ENCODE measurements at places on chromosomes 5 and 9.

DNA sequence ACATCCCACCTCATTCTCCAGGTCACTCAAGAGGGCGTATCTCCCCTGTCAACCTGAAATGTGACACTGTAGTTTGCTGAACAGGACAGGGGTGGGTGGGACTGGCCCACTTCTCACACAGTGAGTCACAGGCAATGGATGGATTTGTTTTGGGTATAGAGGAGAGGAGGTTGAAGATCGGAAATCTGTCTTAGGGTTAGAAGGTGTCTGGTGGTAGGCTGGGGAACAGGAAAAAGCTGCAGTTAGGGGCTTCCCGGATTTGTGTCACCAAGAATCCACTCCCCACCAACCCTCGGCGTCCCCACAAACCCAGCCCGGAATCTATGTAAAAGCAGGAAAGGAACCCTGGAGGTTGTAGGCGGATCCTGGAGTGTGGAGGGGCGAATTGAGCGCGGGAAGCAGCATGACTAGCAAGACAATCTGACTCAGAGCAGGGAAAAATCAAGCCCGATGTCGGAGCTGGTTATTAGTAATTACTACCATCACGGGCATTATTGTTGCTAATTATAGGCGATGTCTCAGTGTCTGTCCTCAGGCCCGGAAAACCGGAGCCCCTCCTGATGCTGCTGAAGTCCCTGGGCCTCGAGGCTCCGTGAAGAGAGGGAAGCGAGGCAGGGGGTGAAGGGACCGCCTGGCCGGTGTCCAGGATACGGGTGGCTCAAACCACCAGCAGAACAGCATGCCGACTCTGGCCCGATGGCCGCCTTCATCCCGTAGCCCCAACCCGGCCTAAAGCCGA is 1.7 kb upstream of the IRX1 start:
- H3K27ac ChIP-seq, result no peak overlapping the region
- DNase-seq, result no peak
- no peak overlapping the region for H3K4me3 ChIP-seq
- H3K36me3 ChIP-seq, result no peaks in the 10 kb centered on the region
- peaks cover 9% of the 10 kb centered on the region for H3K27me3 ChIP-seq
- peaks cover 2% of the 10 kb centered on the region for H3K4me1 ChIP-seq

DNA sequence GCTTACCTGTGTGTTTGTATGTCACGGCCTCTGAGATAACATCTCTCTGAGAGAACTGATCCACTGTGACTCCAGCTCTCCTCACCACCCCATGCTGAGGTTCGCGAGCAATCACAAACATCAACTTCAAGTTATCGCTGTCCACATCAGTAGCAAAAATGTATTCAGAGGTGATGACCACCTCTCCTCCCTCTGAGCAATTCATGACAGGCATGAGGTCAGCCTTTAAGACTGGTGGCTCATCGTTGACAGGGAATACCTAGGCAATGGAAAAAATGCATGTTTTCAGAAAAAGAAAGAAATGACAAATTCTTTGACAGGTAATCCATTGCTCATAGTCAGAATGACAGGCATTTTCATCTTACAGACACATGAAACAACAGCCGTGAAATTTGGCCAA is 90.3 kb upstream of the CER1 start:
- no peak overlapping the region for H3K27ac ChIP-seq
- DNase-seq, result no peak
- no peak overlapping the region for H3K4me3 ChIP-seq
- no peaks in the 10 kb centered on the region for H3K4me1 ChIP-seq
- H3K36me3 ChIP-seq, result no peaks in the 10 kb centered on the region

- DNase-seq, result no peak
- no peaks in the 10 kb centered on the region for H3K36me3 ChIP-seq
- no peaks in the 10 kb centered on the region for H3K27me3 ChIP-seq
- H3K27ac ChIP-seq, result no peak overlapping the region
- no peak overlapping the region for H3K4me3 ChIP-seq
These were observed 90.4 kb downstream of the ZNF608 start for GRCh38 chr5:124655921-124656511.

GRCh38 chr9:113912816-113913215 is 36.7 kb downstream of the ZNF618 start:
- no peak overlapping the region for H3K27ac ChIP-seq
- no peaks in the 10 kb centered on the region for H3K4me1 ChIP-seq
- H3K36me3 ChIP-seq, result no peaks in the 10 kb centered on the region
- no peak overlapping the region for H3K4me3 ChIP-seq
- DNase-seq, result no peak

GRCh38 chr9:107358986-107359385 is 75.9 kb downstream of the RAD23B start:
- H3K4me3 ChIP-seq, result no peak overlapping the region
- DNase-seq, result no peak
- no peaks in the 10 kb centered on the region for H3K36me3 ChIP-seq
- H3K27ac ChIP-seq, result no peak overlapping the region
- H3K4me1 ChIP-seq, result peaks cover 4% of the 10 kb centered on the region
- peaks cover 7% of the 10 kb centered on the region for H3K27me3 ChIP-seq

DNA sequence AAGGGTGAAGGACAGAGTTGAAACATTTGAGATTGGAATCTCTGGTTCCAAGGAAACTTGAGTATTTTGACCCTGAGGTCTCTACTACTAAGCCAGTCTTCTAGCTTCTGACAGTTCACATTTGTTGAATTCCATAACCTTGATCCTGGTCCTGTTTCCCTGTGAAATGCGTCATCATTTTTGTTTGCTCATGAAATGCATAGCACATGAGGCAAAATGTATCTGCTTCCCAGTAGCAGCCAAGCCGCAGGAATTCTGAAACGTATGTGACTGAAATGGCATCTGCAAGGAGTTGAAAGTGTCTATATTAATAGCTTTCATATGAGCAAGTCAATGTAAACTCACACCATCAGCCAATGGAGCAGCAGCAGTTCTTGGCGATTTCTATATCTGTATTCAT is 307.9 kb downstream of the CSNK1G3 start:
- H3K36me3 ChIP-seq, result peaks cover 2% of the 10 kb centered on the region
- no peak overlapping the region for H3K27ac ChIP-seq
- H3K27me3 ChIP-seq, result peaks cover 6% of the 10 kb centered on the region
- no peak for DNase-seq
- no peak overlapping the region for H3K4me3 ChIP-seq

DNA sequence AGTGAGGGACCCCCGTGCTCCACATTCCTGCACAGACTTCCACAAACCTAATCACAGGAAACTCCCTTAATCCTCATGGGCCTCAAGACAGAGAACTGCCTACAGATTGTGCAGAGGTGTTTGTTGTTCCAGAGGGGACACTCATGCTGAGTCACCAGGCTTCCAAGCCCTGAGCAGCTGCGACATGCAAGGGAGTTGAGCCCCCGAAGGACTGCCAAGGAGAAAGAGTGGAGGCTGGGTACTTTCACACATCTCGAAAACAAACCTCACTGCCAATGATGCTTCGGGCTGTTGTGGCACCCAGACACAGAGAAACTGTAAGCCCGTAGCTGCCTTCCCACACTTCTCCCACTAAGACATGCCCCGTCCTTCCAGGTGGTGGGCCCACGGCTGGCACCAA is 480.8 kb downstream of the CDH12 start:
- no peaks in the 10 kb centered on the region for H3K4me1 ChIP-seq
- H3K4me3 ChIP-seq, result no peak overlapping the region
- DNase-seq, result no peak
- no peaks in the 10 kb centered on the region for H3K36me3 ChIP-seq

GRCh38 chr5:4977416-4978110 is 162.6 kb upstream of the ADAMTS16 start:
- no peak overlapping the region for H3K4me3 ChIP-seq
- H3K4me1 ChIP-seq, result no peaks in the 10 kb centered on the region
- no peak overlapping the region for H3K27ac ChIP-seq
- DNase-seq, result no peak
- H3K36me3 ChIP-seq, result no peaks in the 10 kb centered on the region
- no peaks in the 10 kb centered on the region for H3K27me3 ChIP-seq

GRCh38 chr9:137325124-137325523 is 23.1 kb upstream of the NRARP start:
- H3K27me3 ChIP-seq, result peaks cover 6% of the 10 kb centered on the region
- H3K27ac ChIP-seq, result no peak overlapping the region
- H3K4me1 ChIP-seq, result peaks cover 14% of the 10 kb centered on the region
- no peak for DNase-seq

DNA sequence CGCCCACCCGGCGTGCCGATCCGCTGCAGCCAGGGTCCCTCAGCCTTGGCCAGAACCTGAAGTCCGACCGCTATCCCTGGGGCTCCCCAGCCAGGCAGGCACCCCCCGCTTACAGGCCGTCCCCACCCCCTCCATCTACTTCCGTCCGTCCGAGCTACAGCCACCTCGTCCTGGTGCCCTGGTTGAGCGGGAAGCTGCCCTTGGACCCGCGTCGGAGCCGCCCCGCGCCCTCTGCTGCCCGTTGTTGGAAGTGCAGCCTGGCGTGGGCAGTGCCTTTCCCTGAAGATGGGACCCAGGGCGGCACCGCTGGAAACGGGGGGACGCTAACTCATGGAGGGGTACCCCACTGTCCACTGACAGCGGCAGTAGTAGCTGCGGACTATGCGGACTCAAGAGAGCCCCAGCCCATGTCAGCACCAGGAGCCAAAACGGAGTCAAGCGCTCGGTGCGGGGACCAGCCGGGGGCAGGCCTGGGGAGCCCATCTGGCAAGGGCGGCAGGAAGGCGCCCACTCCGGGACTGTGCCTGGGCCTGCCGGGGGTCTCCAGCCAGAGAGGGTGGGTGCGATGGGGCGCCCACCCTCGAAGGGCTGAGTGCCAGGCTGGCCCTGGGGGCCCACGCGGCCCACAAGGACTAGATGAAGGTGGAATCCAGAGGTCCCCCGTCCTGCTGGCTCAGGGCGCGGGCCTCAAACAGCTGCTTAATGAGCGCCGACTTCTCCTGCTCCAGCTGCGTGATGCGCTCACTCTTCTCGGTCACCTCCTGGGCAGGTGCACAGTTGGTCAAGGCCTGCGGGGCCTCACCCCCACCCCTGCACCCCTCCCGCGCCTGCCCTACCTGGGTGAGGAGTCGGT is 6.1 kb downstream of the SAPCD2 start:
- DNase-seq, result peak; percentile 59
- no peak overlapping the region for H3K4me3 ChIP-seq
- H3K36me3 ChIP-seq, result no peaks in the 10 kb centered on the region
- peaks cover 10% of the 10 kb centered on the region for H3K4me1 ChIP-seq
- no peak overlapping the region for H3K27ac ChIP-seq

DNA sequence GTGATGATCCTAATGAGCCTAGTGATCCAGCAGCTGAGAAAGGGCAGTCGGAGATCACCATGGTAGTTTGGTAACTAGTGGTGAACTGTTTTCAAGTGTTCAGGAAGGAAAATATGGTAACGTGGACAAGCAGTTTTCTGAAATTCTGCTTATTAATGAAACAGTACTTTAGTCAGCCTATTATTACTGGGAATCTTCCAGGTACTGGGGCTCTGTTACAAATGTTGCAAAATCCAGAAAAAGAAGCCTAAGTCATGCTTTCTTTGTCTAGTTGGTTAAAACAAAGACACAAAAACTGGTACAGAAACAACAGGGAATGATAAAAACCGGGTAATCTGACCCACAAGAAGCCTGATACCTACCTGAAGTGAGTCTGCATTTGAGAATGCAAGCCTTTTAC is 18.2 kb downstream of the TTC23L start:
- peaks cover 7% of the 10 kb centered on the region for H3K4me1 ChIP-seq
- peaks cover 1% of the 10 kb centered on the region for H3K36me3 ChIP-seq
- no peak overlapping the region for H3K4me3 ChIP-seq
- no peaks in the 10 kb centered on the region for H3K27me3 ChIP-seq
- DNase-seq, result no peak

GRCh38 chr5:89059274-89059673 is 176.3 kb upstream of the MEF2C start:
- no peak overlapping the region for H3K4me3 ChIP-seq
- no peak overlapping the region for H3K27ac ChIP-seq
- DNase-seq, result no peak
- H3K4me1 ChIP-seq, result no peaks in the 10 kb centered on the region
- H3K27me3 ChIP-seq, result no peaks in the 10 kb centered on the region

DNA sequence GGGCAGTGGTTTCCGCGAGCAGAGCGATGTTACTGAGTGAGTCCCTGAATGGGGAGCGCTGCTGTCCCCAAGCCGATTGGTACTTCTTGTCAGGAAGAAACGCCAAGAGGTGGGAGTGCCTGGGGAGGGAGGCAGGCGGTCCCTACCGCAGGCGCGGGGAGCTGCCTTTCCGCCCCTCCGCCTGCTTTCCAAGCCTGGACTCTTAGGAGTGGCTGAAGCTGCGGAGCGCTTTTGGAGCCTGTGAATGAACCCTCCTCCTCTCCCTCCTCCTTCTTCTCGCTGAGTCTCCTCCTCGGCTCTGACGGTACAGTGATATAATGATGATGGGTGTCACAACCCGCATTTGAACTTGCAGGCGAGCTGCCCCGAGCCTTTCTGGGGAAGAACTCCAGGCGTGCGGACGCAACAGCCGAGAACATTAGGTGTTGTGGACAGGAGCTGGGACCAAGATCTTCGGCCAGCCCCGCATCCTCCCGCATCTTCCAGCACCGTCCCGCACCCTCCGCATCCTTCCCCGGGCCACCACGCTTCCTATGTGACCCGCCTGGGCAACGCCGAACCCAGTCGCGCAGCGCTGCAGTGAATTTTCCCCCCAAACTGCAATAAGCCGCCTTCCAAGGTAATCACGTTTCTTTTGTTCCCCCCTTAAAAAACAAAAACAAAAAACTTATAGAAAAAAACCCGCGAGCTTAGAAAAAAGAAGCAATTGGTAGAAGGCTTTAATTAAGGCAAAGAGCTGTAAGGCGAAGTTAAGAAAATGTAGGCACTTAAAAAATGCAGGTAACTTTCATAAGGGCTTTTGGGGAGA is at the start of gene VCAN:
TSS of gene VCAN (plus strand) at position 340 of the 808 bp plus-strand sequence. CDS start 11,775 bp downstream, outside the sequence.
- H3K4me3 ChIP-seq, result peak within 1 kb of the TSS; percentile 44
- no peak within 1 kb of the TSS for H3K27ac ChIP-seq
- H3K36me3 ChIP-seq, result no peaks in the 10 kb centered on the region
- DNase-seq, result no peak
- H3K27me3 ChIP-seq, result peaks cover 26% of the 10 kb centered on the region

DNA sequence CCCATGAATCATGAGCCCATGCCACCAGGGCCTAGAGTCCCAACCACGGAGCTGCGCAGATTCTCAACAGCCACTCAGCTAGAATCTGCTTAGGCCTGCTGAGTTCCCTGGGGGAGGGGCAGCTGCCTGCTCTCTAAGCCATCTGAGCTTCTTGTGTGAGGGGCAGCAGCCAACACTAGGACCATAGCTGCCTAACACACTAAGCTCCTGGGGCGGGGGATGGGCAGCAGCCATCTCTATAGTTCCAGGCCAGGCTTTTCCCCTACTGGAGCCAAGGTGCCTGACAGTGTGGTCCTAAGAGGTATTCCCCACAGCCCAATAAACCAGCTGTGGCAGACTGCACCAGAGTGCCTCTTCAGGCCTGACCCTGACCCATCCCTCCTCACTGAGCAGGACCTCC is 255.9 kb upstream of the ACO1 start:
- DNase-seq, result no peak
- no peaks in the 10 kb centered on the region for H3K4me1 ChIP-seq
- H3K27me3 ChIP-seq, result no peaks in the 10 kb centered on the region
- no peak overlapping the region for H3K27ac ChIP-seq
- no peaks in the 10 kb centered on the region for H3K36me3 ChIP-seq

DNA sequence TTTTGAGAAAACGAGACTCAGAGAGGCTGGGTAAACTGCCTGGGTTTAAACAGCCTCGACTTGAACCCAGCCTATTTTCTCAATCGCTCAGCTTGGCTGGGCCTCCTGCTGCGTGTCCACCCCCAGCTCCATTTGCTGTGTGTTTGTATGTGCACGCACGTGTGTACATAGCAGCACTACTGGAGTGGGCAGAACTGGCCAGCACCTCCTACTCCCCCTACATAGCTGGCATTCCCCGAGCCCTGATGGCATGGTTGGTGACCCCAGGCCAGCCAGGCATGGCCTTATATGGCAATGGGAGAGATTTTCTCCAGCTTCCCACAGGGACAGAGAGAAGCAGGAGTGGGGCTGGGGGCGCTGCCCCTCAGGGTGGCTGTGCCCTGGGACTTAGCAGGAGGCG is 4.1 kb downstream of the AIF1L start:
- H3K27ac ChIP-seq, result no peak overlapping the region
- peaks cover 7% of the 10 kb centered on the region for H3K4me1 ChIP-seq
- H3K36me3 ChIP-seq, result no peaks in the 10 kb centered on the region
- no peak overlapping the region for H3K4me3 ChIP-seq
- DNase-seq, result no peak

Data from memory B cell (primary cell).